ENCODE measurements at places on chromosomes 5 and 9.
A peak's percentile ranks its signal among the peaks of the same experiment; 100 is the strongest.

DNA sequence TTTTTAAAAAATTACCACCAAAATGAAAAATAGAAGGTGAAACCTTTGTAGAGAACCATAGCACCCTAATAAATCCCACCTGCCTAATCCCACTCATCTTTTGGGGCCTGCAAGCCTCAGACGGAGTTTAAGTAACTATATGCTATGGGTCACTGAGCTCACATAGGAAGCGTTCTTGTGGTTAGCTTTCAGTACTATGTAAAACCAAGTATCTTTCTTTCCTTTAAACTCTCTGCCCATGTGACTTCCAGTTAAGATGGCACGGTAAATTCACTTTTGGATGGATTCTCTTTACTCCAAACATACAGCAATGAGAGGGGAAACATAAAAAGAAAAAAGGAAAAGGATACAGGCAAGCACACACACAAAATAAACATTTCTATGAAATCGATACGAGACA is 50.9 kb downstream of the FANCC start:
- DNase-seq = no peak

- DNase-seq = peak; percentile 92
These were observed 32.7 kb downstream of the ANXA2R start for GRCh38 chr5:43007246-43007910.

- no peak for DNase-seq
These were observed 32.4 kb downstream of the MUSK start for GRCh38 chr9:110700953-110701352.

- no peak for DNase-seq
These were observed 7.8 kb downstream of the ENG start for GRCh38 chr9:127846443-127847177.

- DNase-seq = no peak
These were observed 13.1 kb downstream of the ARSB start for GRCh38 chr5:78971998-78972397.

- DNase-seq = no peak
These were observed 1941.1 kb upstream of the C9orf72 start for GRCh38 chr9:29514336-29514735.

DNA sequence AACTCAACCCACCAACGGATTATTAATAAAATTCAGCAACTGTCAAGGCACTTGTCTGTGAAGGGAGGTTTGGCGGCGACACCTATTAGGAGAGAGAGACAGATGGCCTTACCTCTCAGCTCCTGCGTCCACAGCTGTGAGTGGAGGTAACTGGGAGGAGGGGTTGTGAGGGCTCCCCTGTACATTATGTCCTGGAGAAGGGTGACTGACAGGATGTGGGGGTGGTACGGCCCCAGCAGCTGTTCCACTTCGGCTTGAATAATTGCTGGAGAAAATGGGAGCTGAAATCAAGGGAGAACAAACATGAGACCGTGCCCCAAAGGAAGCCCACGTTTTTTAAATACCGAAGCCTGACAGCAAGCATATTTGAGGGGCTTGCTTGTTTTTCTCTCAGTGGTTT is 353.5 kb upstream of the RFX3 start:
- no peak for DNase-seq

DNA sequence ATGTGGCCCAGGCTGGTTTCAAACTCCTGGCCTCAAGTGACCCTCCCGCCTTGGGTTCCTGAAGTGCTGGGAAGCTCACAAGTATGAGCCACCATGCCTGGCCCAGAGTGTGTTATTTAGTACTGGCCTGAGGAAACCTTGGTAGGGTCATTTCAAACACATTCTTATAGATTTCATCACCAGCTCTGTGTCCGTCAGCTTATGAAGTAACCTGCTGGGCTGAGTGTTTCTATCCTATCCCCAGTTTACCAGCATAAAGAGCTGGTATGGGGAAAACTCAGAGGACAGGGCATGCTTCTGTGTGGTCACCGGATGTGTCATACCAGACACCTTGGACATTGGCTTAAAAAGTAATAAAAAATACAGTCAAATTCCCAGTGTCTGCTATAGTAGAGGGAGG is 45.3 kb downstream of the PTPN3 start:
- DNase-seq = no peak

DNA sequence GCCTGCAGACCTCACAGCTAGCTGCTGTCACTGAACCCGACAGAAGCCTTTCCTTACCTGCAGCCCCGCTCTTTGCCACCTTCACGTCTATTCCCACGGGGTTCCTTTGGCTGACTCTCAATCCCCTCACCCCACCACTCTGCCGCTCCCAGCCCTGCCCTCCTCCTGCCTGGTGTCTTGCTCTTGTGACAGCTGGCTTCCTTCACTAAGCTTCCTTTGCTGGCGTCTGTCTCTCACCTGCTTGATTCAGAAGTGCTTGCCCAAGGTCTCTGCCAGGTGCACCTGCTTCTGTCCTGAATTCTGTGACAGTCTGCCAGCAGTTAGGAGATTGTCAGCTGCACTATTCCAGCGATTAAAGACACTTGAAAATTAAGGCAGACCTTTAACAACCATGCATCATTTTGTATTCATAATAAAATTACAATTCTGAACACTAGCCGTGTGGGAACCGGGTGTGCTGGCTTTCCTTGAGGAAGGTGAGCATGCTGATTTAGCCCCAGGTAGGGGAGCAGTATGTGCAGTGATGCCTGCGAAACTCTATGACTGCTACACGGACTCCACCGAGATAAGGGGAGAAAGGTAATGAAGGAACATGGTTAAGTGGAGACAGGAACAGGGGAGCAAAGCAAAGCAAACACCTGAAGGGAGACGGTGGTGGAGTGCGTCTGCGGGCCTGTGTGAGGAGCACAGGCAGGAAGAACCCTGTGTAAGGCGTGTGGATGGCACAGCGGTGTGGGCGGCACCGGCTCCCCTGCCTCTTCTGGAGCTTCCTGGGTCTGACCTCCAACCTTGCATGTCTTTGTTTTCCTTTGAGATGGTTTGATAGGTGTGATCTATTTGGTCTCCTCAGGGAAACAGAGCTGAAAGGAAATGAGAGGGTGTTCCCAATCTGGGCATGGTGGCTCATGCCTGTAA is 80.1 kb upstream of the CACNA1B start:
- no peak for DNase-seq

DNA sequence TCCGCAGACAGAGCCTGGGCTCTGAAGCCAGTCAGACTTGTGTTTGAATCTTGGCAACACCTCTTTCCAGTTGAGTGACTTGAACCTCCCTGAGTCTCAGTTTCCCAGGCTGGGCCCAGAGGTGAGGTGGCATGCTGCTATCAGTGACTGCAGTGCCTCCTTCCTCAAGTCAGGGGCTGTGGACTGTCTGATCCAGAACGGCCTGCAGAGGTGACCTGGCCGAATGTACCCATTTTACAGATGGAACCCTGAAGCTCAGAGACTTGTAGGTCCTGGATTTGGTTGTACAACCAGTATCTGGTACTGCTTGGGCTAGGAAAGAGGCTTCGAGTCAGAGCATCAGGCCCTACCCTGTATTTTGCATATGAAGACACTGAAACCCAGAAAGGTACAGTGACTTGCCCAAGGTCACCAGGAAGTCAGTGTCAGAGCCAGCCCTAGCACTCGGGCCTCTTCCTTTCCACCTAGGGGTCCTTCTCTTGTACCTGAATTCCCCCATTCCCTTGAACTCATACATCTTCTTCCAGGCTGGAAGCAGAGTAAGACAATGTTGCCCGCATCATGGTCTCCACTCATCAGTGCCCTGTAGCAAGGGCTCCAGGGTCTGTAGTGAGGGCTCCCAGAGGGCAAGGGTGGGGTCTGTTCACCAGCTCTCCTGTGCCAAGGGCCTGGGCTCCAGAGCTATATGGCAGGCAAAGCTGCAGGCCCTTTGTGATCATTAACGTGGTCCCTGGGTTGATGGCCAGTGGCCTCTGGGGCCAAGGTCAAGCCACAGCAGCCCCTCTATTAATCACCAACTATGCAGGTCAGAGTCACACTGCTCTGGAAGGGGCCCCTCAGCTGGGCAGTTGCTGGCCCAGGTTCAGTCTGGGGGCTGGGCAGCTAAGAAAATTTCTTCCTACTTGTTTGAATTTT is 28.5 kb downstream of the GSN start:
- DNase-seq = no peak

- DNase-seq = no peak
These were observed 113.3 kb downstream of the MAPKAP1 start for GRCh38 chr9:125593581-125594222.

DNA sequence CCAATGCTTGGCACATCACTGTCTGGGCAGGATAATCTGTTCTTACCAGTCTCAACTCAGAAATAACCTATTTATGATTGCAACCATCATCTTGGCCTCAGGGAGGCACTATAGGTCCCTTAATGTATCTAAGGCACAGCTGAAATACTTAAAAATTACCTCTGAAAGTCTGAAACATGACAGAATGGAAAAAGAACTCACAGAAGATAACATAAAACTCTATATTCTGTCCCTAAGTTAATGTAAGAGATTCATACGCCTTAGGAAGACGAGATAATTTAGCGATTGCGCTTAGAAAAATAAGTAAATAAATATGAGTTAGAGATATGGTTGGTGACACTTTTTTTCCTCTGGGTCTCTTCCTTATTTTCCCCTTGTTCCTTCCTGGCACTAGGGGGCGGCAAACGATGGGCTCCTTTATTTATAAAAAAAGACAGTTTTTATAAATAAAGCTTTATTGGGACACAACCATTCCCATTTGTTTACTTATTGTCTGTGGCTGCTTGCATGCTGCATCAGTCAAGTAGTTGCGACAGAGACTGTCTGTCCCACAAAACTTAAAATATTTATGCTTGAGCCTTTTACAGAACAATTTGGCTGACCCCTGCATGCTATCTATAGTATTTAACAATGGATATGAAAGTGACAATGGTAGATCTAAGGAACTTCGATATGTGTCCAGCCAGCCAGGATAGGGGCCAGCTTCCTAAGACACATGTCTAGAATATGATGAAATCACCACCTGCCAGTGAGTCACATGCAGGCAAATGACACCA is 79.6 kb downstream of the PDE4D start:
- no peak for DNase-seq

GRCh38 chr9:129801504-129801903 is 1.5 kb upstream of the TOR1B start:
- DNase-seq = no peak

GRCh38 chr9:71716138-71716909 is 52.0 kb downstream of the CEMIP2 start:
- DNase-seq = no peak

DNA sequence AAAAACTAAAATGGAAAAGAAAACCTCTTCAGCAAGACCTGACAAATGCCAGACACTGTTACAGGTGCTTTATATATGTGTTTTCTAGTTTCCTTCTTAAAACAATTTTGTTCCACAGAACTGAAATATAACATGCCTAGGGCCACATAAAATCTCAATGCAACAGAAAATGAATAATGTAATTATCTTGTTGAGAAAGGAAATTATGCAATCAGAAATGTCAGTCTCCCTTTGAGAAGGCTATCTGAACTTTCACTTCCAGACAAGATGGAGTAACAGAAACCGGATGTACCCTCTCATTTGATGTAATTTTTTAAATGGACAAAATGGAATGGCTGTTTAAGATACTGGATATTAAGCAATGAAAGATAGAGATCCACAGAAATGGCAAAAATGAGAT is 79.2 kb downstream of the AGTPBP1 start:
- DNase-seq = no peak

- no peak for DNase-seq
These were observed 116.7 kb upstream of the RETREG1 start for GRCh38 chr5:16733331-16734006.

GRCh38 chr5:38780945-38781344 is 64.9 kb upstream of the OSMR start:
- no peak for DNase-seq

DNA sequence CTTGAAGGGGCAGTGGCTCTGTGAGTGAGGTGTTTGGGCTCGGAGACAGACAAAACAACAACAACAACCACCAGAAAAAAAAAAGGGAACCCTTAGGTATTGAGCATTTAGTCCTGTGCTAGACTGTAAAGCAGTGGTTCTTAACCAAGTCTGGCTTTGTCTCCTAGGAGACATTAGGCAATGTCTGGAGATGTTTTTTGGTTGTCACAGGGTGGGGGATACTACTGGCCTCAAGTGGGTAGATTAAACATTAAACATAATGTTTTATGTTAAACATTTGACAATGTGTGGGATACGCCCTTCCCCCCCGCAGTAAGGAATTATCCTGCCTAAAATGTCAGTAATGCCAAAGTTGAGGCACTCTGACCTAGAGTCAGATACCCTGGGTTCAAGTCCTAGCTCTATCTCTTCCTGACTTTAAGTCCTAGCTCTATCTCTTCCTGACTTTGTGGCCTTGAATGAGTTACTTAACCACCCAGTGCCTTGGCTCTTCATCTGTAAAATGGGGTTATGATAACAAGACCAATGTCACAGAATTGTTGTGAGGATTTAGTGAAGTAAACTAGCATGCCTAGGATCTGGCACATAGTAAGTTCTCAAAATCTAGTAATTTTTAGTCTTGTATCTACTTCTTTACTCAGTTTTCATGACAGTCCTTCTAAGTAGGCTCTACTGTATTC is 1.8 kb downstream of the TRIM32 start:
- DNase-seq = no peak

- DNase-seq = no peak
These were observed 1164.6 kb upstream of the CDH18 start for GRCh38 chr5:21152611-21153010.

DNA sequence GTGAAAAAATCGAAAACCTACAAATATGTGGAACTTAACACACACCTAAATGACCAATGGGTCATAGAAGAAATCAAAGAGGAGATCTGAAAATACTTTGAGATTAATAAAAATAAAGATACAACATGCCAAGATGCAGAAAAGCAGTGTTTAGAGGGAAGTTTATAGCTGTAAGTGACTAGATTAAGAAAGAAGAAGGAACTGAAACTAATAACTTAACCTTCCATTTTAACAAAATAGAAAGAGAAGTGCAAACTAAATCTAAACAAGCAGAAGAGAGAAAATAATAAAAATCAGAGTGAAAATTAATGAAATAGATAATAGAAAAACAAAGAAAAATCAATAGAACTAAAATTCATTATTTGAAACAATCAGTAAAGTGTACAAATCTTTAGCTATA is 103.0 kb upstream of the MAMDC2 start:
- DNase-seq = no peak

GRCh38 chr5:68872088-68872839 is 221.6 kb upstream of the SLC30A5 start:
- DNase-seq = no peak

- DNase-seq = no peak
These were observed 692.5 kb downstream of the PRR16 start for GRCh38 chr5:121156565-121156964.

DNA sequence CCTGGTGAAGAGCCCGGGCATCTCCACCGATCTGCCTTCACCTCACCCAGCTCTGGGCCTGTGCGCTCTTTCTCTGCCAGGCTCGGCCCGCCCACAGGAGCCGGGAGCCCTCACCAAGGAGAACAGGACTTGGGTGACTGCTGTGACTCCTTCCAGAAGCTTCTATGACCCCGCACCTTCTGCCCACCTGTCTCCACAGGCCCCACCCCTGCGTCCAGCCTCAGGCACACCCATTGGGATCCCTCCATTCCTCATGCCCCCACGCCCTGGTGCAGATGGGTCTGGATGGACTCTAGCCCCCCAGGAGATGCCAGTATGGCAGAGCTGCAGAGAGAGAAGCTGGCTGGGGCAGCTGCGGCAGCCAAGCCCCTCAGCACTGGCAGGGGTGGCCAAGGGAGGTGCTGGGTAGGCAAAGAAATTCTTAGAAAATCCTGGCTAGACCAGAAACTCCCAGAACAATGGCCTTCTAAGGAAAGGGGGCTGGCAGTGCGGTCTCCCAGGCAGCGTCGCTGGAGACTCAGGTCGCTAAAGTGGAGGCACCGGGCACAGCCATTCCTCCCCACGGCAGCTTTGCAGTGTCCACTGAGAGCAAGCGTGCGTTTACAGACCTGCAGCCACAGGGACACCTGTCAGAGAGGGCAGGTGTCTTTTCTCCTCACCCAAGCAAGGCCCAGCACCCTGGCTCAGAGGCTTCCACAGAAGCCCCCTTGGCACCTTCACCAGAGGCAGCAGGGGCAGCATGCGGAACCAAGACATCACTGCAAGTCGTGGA is 17.3 kb downstream of the LPCAT1 start:
- DNase-seq = no peak
